Sciatic nerve (tissue), 2 donors: ENCODE measurements at places on chromosomes 2 and 18. TPM values are rescaled to one million over a fixed set of nuclear protein-coding genes. Genes with fewer than 3 reads are reported as not detected.

DNA sequence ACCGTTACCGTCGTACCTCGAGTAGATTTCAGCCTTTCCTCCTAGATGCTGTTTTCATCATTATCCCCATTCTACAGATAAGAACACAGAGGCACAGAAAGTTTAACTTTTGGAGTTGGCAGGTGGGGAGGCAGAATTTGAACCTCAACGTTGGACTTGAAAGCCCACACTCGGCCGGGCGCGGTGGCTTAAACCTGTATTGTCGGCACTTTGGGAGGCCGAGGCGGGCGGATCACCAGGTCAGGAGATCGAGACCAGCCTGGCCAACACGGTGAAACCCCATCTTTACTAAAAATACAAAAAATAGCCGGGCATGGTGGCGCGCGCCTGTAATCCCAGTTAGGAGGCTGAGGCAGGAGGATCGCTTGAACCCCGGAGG lies 11.5 kb downstream of the CATIP start:
- no peak for DNase-seq

- DNase-seq = no peak
Observed at GRCh38 chr2:9282128-9283112, 75.8 kb downstream of the ASAP2 start.

GRCh38 chr2:182319556-182320505 lies 107.0 kb downstream of the PDE1A start:
- no peak for DNase-seq

DNA sequence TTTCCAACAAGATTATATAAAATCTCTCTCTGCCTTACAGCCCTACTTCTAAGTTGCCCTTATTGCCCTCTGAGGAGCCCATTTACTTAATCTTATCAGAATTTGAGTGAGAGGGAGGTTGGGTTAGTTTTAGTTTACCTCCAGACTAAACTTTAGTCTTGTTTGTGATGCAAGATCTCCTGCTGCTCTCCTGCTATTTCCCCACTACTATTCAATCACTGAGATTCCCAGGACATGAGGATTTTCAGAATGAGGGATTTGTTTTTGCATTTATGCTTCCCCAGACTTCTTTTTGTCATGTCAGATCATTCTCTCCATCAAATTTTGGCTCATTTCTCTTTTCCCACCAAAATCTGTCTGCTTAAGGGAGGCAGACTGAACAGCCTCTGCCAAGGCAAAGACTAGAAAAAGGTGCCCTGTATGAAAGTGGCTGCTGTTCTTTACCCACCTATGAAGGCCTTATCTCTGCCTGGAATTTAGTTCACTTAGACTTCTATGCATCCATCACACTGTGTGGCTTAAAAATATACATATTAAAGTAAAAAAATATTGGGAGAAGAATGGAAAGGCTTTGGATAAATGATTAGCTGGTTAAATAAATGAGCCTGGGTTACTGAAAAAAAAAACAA lies 401.3 kb downstream of the PID1 start:
- DNase-seq = no peak

DNA sequence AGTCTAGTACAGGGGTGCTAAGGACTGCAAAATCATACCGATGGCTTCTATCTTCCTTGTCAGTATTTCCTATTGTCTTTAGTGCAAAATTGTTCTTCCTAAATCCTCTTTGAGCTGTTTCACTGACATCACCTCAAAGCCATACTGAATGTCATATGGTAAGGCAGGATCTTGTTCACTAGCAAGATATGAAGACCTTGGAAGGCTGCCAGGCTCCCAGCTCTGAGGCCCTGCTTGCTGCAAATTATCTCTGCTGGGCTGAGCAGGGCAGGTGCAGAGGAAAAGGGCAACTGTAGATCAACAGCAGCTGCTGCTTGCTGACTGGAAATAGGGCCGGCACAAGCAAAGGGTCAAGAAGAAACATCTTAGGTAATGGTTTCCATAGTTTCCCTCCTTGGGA lies 58.2 kb downstream of the PMAIP1 start:
- DNase-seq = no peak

GRCh38 chr18:76633588-76634269 lies 138.7 kb upstream of the ZNF516 start:
- no peak for DNase-seq

DNA sequence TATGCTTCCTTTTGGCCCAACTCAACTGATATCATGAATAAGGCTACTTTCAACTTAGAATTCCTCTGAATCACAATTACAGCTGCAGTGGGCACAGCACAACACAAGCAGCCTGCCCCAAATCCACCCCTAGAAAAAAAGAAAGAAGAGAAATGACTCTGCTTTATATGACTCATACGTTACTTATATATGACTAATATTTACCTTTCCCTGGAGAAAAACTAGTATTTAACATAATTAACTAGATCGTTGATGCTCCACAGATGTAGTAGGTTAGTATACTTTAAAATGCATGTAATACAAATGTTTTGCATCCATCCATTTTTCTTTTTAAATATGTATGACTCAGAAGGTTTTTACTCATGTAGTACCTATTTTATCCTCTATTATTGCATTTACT lies 133.3 kb upstream of the UNC80 start:
- no peak for DNase-seq

DNA sequence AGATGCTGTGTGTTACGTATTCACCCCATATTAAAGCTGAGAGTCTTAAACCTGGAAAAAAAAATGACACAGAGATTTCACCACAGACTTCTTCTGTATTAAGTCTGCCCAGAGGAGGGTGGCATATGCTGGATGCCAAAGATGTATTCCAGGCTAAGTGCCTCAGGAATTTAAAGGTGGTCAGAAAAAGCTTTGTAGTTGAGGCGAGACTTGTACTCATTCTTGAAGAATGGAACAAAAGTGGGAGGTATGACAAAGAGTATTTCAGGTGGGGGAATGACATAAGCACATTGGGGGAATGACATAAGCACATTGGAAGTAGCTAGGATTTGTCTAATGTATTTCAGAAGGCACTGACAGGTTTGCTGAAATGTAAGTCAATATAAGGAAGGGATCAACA lies 98.6 kb downstream of the BABAM2 start:
- no peak for DNase-seq

- no peak for DNase-seq
Observed at GRCh38 chr2:196361606-196362326, 190.4 kb upstream of the STK17B start.

- no peak for DNase-seq
Observed at GRCh38 chr2:61434314-61434713, 36.6 kb downstream of the USP34 start.

DNA sequence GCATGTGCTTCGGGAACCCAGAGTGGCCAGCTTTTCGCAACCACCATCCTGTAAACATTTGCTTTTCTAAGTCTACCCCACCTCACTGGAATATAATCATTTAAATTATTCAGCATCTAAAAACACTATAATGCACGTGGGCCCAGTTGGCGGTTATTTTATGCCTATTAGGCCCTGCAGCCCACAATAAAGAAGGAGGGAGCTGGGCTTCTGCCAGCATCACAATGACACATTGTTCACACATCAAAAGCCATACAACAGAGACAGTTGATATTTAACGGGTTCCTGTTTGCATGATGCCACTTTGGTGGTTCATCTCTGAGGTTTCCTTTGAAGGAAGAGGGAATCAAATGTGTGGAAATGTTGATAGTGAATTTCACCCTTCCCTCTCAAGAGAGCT lies 916.0 kb upstream of the CELF4 start:
- no peak for DNase-seq

- no peak for DNase-seq
Observed at GRCh38 chr2:134433469-134433868, 179.6 kb downstream of the MGAT5 start.

GRCh38 chr2:46369783-46370182 lies 72.6 kb downstream of the EPAS1 start:
- no peak for DNase-seq

DNA sequence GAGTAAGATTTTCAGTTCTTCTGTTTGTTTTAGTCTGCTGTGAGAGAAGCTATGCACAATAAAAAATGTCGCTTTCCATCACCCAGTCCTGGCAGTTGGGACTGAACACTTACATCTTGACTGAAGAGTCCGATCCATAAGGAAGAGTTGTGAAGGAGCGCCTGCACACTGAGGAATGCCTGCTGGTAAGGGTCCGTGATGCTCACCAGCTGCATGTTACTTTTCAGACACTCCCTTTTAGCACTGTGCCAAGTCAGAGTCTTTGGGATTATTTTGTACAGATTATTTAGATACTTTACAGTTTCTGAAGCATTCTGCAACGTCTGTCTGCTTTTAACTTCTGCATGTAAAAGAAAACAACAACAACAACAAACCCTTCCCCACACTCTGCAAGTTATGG lies 42.6 kb upstream of the CD302 start:
- DNase-seq = no peak

- DNase-seq = no peak
Observed at GRCh38 chr2:69469784-69470183, 32.5 kb upstream of the NFU1 start.

- DNase-seq = no peak
Observed at GRCh38 chr2:62435720-62436119, 70.3 kb downstream of the TMEM17 start.

DNA sequence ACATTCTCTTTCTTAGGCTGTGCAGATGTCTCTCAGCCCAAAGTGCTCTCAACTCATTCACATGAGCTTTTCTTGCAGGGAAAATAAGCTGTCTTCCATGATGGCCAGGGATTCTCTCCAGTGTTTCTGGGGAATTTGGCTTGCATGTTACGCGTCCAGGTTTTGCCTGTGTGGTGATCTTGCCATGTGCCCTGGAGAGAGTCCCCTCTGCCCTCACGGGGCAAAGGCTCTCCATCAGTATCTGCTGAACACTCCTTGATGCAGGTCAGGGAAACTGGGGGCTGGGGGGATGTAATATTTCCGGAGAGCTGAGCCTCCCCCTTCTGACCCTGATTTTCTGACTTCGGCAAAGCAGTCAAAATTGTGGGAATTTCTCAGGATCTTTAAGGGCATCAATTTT lies 87.6 kb downstream of the ACKR3 start:
- no peak for DNase-seq

GRCh38 chr2:10027660-10028330 lies 15.6 kb upstream of the KLF11 start:
- DNase-seq = no peak

DNA sequence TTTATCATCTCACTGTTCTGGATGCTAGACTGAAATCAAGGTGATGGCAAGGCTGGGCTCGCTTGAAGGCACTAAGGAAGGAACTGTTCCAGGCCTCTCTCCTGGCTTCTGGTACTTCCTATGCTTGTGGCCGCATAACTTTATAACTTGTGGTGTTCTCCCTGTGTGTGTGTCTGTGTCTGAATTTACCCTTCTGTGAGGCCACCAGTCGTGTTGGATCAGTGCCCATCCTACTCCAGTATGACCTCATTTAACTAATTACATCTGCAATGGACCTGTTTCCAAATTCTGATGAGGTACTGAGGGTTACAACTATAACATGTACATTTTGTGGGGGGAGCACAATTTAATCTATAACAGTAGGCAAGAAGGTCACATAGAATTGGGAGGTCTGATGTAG lies 41.6 kb downstream of the LYPD6B start:
- no peak for DNase-seq

DNA sequence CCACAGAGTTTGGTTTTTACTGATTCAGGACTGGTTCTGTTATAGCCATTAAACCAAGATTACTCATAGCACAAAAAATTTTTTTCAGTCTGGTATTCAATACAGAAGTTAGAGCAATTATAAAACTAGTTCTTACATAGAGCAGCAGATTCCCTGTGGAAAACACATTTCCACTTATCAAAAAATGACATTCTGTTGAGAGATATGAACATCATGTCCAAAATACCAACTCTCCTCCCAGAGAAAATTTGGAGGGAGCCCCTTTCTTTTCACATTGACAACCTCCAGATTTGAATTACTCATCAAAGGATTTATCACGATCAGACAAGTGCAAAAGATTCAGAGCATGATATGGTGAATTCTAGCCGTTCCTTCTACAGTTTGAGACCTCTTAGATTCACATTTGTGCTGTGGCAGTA lies 126.8 kb upstream of the SERPINE2 start:
- no peak for DNase-seq

DNA sequence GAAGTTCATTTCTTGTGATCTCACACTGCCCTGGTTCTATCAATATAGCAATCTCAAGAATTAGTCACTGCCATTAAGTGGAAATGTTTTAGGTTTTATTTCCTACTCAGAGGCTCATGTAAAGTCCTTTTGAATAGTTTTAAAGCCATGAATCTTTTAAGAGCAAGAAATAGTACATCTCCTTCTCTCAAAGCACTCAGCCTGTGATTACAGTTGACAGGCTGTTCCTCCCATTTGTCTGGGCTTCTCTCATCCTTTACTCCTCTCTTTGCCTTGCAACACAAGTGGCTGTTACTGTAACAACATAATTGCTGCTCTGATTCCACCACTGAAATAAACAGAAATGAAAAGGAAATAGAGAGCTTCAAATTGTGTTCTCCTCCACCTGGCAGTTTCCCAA lies 18.4 kb downstream of the GRP start:
- DNase-seq = no peak

- no peak for DNase-seq
Observed at GRCh38 chr18:37769826-37770225, 204.2 kb upstream of the CELF4 start.

GRCh38 chr2:43943809-43944452 lies 51.9 kb downstream of the LRPPRC start:
- no peak for DNase-seq

DNA sequence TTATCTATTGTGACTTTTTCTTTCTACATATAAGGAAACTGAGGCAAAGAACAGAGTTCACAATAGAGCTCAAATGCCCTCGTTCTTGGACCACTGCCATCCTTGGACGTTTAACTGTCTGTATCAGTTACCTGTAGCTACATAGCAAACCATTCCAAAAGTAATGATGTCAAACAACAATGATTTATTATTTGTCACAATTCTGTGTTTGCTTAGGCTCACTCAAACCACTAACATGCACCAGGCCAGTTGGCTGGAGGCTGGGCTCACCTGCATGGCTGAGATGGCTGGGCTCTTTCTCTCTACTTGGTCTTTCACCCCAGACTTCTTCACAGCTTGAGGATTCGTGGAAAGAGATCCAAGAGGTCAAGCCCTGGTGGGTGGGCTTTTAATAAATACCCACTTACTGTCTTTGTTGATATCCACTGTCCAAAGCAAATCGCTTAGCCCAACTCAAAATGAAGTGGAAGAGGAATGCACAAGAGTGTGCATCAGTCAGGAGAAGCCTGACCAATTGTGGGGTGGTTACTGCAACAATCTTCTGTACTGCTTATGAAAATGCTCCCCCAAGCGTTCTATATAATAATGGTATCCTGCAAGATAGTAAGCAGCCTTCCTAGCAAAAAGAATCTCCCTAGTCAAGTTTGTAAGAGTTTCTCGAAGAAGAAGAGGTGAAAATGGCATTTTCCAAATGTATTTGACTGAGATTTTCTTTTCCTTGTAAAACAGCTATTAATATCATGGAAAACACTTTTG lies 163.5 kb upstream of the NT5C1B start:
- DNase-seq = no peak

The SCYGR4 gene
- total RNA-seq = not detected

The GCKR gene
- total RNA-seq = 0.71 TPM

The IL36RN gene
- total RNA-seq = not detected

The LIMS4 gene
- total RNA-seq = 2.2 TPM

The CRYGB gene
- not detected for total RNA-seq

The PIKFYVE gene
- 59.0 TPM for total RNA-seq

The COLEC12 gene
- 19.3 TPM for total RNA-seq

The TMBIM1 gene
- 211 TPM for total RNA-seq

The CXCR1 gene
- 4.9 TPM for total RNA-seq

The THSD7B gene
- 9.4 TPM for total RNA-seq

The PROM2 gene
- 3.0 TPM for total RNA-seq

The DIS3L2 gene
- total RNA-seq = 46.5 TPM

The TRIM43 gene
- total RNA-seq = not detected

The MOCOS gene
- 6.4 TPM for total RNA-seq

The STK39 gene
- total RNA-seq = 19.0 TPM
